ENCODE measurements at places on chromosomes 2 and 18. TPM values are rescaled to one million over a fixed set of nuclear protein-coding genes. Genes with fewer than 3 reads are reported as not detected.

UGT1A5 gene
- 0.27 TPM for total RNA-seq

IHH gene
- 0.71 TPM for total RNA-seq

UPP2 gene
- not detected for total RNA-seq

MSTN gene
- 0.18 TPM for total RNA-seq

ANKRD36 gene
- total RNA-seq, result 24.4 TPM

TMEM163 gene
- 31.9 TPM for total RNA-seq

ASB18 gene
- total RNA-seq, result not detected

DSG1 gene
- total RNA-seq, result not detected

SCN2A gene
- 0.35 TPM for total RNA-seq

TRIM43 gene
- not detected for total RNA-seq

CAPN13 gene
- 23.0 TPM for total RNA-seq

ARHGAP15 gene
- 18.5 TPM for total RNA-seq

SLC66A3 gene
- 23.8 TPM for total RNA-seq

BMP10 gene
- 0.24 TPM for total RNA-seq

SCN9A gene
- 13.6 TPM for total RNA-seq

KIF5C gene
- 0.47 TPM for total RNA-seq

Data from lower lobe of right lung (tissue), 2 donors.